ENCODE measurements at places on chromosomes 2 and 18.

DNA sequence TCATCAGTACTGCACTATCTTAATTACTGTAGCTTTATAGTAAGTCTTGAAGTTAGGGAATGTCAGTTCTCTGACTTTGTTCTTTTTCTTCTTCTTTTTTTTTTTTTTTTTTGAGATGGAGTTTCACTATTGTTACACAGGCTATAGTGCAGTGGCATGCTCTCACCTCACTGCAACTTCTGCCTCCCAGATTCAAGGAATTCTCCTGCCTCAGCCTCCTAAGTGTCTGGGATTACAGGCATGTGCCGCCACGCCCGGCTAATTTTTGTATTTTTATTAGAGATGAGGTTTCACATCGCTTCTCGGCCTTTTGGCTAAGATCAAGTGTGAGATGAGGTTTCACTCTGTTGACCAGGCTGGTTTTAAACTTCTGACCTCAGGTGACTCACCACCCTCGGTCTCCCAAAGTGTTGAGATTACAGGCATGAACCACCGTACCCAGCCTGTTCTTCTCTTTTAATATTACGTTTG lies 41.9 kb upstream of the TANC1 start:
- DNase-seq = peak; percentile 22

DNA sequence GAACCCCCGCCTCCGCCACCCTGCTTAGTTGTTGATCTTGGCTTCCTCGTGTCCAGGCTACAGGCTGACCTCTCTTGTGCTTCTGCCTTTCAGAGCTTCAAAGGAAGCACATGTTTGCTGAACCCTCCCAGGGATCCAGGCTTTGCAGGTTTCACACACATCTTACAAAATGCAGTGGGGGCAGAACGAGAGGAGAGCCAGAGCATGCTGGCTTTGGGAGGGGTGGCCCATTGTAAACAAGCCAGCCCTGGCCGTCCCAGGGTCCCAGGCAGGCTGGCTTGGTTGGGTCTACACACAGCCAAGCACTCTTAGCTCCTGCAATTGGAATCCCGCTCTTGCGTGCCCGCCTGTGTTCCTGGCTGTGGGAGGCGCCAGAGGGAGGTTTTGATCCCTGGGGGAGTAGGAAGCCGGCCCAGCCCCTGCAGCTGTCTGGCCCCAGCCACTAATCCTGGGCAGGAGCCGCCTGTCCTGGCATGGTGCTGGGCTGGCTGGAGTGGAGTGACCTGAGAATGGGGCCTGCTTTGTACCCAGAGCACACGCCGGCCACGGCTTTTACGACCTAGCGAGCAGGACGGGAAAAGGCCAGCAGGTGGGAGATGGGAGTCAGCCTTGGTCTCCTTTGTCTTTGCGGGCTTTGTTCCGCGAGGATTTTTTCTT lies 53.9 kb downstream of the SH3BP4 start:
- peak; percentile 96 for DNase-seq

DNA sequence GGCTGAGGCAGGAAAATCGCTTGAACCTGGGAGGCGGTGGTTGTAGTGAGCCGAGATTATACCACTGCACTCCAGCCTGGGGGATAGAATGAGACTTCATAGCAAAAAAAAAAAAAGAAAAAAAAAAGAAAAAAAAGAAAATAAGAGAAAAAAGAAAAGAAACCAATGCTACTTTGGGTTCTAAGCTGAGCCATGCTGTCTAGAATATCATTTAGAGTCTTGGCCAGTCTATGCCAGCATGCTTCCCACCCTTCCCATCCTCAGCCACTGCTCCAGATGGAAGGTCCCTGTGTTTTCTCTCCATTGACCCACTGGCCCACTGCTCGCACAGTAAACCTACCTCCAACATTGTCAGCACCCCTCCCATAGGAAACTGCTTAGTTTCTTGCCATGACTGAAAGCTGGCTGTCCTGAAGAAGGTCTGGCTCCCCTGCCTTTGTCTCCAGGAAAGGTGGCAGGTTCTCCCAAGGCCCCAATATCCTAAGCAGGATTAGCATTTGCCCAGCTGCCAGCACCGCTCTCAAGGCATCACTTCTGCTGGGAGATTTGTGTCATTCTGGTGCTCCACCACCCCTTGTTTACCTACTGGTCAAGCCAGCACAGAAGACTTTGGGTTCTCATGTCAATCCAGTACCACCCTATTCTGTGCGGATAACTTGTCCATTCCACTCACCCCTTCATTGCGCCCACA lies 47.3 kb upstream of the PAPOLG start:
- DNase-seq = peak; percentile 85

- DNase-seq = no peak
Observed at GRCh38 chr2:64542071-64543007, 18.2 kb downstream of the AFTPH start.

DNA sequence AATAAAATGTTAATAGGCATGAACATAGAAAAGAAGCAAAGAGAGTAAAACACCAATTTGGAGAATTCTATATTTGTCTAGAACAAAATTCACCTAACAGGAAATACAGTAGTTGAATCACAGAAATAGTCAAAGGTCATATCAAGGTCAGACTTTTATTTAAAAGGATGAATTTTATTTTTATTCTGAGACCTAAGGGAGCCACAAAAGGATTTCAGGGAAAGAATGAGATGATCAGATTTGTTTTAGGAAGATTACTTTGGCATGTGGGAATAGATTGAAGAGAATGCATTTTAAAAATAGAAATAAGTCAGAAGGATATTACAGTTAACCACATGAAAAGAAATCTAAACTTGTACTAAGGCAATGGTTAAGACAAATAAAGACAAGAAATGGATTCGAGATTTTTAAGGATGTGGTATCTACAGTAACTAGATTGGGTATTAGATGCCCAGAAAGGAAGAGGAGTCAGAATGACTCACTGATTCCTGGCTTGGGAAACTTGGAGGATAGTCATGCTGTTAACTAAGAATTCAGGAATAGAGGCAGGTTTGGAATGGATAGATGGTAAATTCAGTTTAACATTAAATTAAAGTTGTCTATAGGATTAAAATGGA lies 56.0 kb downstream of the METTL4 start:
- DNase-seq = no peak

DNA sequence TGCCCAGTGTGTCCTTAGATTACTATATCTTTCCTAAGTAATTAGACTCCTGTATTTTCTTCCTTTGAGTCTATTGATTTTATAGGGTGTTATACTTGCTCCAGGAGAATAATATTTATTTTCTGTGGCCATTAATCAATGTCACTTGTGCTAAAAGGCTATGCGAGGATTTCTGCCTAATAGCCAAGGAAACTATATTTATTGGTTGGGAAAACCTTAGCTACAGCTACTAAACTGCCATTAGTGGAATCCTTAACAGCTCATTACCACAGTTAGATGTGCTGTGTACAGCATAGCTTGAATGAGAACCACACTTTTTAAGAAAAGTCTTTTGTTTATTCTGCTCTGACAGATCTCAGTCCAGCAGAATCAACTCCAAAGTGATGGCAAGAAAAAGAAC lies 537.3 kb downstream of the ERBB4 start:
- DNase-seq = no peak

Data from WERI-Rb-1 (cell line).